ENCODE measurements at places on chromosomes 12 and 14.

- peak; percentile 90 for DNase-seq
Observed at GRCh38 chr14:89618811-89619551, 201.9 kb upstream of the FOXN3 start.

GRCh38 chr12:48882315-48882687 is 16.6 kb upstream of the RND1 start:
- no peak for DNase-seq

- no peak for DNase-seq
Observed at GRCh38 chr12:53956251-53956887, 1.7 kb downstream of the HOXC12 start.

DNA sequence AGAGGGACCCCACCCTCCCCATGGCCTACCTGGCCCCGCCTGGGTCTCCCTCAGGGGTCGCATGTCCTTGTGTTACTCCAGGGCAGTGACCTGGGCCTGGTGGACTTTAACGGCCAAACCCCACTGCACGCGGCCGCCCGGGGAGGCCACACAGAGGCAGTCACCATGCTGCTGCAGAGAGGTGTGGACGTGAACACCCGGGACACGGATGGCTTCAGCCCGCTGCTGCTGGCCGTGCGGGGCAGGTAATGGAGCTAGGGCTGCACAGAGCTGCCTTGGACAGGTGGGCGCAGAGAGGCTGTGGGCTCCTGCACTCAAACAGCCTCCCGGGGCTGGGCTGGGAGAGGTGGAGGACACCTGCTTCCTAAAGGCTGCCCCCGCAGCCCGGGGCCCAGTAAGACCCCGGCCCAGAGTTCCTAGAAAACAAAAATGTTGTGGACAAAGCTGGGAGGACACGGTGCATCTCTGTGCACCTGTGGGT is 21.6 kb downstream of the ASPG start:
- no peak for DNase-seq

DNA sequence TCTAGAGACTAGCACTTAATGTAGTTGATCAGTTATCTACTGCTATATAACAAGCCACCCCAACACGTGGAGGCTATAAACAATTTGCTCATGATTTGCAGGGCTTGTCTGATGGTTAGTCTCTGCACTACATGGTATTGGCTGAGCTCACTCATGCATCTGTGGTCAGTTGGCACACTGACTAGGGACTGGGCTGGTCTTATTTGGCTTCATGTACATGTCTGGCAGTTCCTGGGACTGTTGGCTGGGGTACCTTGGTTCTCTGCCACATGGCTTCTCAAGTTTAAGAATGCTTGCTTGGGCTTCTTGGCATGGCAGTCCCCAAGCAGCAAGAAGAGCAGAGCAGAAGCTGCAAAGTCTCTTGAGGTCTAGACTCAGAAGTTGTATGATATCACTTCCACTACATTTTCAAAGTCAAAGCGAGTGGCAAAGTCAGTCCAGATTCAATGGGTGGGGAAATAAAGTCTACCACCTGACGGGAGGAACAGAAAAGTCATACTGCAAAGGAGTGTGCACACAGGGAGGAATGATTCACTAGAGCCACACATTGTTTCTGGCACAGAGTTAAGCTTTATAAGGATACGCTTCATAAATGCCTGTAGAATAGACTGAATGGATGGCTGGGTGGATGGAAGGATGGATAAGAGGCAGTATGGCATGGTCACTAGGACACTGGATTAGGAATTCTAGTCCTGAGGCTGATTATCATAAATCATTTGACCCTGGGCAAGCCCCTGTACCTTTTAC is 44.8 kb upstream of the PTHLH start:
- DNase-seq = no peak

- no peak for DNase-seq
Observed at GRCh38 chr14:53772936-53773335, 183.7 kb downstream of the BMP4 start.

GRCh38 chr12:107990325-107990724 is 138.8 kb upstream of the WSCD2 start:
- DNase-seq = no peak

DNA sequence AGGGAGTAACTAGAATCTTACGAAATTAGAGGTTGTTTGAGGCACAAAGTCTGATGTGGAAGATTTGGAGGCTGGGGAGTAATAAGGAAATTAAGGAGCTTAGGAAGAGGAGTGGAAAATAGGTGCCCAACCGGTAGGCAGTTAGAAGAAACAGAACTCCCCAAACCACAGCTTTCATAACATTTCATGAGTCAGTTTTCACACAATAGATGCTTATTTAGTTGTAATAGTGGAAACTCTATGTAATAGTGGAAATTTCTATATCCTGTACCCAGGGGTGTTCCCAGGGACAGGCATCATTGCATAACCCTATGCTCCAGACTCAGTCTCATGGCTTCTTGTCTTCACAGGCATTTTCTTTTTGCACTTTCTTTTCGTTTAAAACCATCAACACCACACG is 8.3 kb downstream of the C3AR1 start:
- DNase-seq = no peak

DNA sequence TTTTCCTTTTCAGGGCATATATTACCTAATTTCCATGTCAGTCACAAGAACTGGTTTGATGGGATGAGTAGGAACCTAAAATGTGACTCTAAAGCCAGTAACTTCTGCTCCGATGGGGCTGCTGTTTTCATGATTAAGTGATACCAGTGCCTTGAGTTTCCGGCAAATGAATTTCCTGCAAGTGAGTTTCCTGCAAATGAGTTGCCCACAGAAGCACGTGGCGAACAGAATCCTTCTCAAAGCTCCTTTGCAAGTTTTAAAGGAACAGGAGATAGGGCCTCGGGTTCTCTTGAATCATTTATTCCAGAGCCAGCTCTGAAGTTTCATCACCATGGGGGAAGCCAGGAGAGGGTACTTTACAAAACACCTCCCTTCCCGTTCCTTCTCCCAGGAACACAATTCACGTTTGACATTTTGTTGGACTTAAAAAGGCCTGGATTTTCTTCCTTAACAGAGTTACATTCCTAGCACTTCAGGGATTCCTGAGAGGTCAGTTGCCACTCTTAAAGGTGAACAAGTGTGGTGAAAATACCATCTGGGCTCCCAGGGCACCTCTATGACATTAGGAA is 2.2 kb upstream of the PPTC7 start:
- no peak for DNase-seq

DNA sequence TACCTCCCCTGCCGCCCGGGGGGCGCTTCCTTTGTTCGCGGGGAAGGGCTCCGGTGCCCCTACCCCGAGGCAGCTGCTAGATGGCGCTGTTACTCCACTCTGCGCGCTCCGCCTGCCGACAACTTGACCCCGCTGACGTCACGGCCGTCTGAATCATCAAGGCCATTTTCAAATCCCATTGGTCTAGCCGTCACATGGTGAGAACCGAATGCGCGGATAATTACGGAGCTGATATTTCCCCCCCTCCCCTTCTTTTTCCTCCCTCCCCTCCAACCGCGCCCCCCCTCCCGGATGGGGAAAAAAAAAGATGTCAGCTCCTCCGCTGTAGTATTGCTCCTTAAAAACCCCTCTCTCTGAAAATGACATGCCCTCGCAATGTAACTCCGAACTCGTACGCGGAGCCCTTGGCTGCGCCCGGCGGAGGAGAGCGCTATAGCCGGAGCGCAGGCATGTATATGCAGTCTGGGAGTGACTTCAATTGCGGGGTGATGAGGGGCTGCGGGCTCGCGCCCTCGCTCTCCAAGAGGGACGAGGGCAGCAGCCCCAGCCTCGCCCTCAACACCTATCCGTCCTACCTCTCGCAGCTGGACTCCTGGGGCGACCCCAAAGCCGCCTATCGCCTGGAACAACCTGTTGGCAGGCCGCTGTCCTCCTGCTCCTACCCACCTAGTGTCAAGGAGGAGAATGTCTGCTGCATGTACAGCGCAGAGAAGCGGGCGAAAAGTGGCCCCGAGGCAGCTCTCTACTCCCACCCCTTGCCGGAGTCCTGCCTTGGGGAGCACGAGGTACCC is at the start of gene HOXC10:
TSS of gene HOXC10 (plus strand) at position 246 of the 791 bp plus-strand sequence. CDS start at position 360, 114 bp downstream.
- peak; percentile 75 for DNase-seq

DNA sequence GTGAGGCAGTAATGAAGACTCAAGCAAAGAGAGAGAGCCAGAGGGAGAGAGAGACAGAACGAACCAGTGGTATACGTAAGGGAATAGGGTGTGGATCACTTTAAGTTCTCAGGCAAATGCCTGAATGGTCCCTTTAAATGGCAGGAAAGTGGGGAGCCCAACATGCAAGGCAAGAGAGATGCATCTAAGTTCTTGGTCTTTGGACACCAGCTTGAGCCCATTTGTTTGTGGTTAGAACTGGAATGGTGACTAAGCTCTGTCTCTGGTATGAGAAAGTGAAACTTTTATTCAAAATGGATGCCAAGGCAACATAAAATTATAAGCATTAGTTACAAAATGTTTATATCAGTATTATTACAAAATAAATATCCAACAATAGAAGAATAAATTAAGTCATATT is 192.2 kb upstream of the ALG10 start:
- DNase-seq = no peak

DNA sequence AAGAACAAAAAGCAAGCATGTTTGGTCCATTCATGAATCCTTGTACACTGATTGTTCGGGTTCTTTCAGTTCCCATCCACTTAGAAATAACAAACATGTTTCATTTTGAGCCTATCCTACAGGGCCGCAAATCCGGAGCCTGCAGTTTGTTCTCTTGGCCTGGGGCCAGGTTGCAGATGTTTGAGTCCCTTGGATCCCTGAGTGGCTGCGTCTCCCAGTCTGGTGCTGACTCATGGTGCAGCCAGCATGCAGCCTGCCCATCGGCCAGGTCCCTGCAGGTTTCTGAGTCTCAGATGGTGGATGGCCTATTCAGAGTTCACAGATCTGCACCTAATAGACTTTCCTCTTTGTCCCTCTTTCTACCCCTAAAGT is 1.9 kb upstream of the DYNC1H1 start:
- no peak for DNase-seq

DNA sequence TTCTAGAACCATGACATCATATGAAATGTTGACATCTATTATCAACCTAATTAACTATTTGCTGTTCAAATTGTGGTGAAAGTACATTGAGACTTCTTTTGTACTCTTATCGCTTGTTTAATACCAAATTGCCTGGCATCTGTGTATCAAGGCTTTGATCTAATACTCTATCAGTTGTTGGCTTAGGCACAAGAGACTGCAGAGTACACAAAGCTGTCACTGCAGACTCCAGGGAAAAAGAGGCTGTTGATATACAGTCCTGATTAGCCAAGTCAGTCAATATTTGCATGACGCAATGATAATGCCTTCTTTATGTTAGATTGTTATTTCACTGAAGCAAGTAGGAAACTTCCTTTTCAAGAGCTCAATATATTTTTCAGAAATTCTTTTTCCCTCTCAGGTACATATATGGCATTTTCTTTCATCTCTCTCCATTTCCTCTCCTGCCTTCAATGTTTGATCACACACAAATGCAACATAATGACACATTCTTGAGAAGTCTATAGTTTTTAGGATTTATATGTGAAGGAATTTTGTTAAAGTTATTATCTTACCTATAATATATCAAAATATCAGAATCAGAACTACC is 32.3 kb upstream of the PTCSC3 start:
- no peak for DNase-seq

DNA sequence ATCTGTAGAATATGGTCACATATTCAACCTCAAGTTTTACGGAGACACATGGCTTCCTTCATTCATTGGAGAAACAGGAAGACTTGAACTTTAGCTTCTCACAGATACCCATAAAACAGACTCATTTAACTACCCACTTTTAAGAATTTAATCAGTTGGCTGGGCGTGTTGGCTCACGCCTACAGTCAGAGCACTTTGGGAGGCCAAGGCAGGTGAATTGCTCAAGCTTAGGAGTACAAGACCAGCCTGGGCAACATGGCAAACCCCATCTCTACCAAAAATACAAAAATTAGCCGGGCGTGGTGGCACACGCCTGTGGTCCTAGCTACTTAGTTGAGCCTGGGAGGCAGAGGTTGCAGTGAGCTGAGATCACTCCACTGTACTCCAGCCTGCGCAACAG is 64.7 kb upstream of the STAC3 start:
- DNase-seq = no peak

GRCh38 chr12:104610513-104611235 is 153.9 kb downstream of the CHST11 start:
- no peak for DNase-seq

- DNase-seq = no peak
Observed at GRCh38 chr12:106585105-106585520, 2.3 kb downstream of the RFX4 start.

DNA sequence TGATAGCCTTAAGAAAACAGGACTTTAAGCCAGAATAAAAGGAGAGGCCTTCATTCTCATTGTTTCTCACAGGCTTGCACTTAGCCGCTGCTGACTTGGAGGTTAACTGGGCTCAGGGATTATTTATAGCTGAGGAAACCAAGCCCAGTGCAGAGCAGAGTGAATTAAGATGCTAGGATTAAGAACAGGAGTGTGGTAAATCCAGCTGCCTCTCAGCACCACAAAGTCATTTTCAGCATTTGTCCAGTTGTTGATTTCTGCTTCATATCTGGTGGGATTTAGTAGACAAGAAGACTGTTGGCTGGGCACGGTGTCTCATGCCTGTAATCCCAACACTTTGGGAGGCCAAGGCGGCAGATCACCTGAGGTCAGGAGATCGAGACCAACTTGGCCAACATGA is 14.3 kb upstream of the KRT73 start:
- no peak for DNase-seq

Measured in GM06990 (cell line).